Mesothelial cell of epicardium (in vitro differentiated cells): ENCODE measurements at places on chromosomes 6 and 20.

DNA sequence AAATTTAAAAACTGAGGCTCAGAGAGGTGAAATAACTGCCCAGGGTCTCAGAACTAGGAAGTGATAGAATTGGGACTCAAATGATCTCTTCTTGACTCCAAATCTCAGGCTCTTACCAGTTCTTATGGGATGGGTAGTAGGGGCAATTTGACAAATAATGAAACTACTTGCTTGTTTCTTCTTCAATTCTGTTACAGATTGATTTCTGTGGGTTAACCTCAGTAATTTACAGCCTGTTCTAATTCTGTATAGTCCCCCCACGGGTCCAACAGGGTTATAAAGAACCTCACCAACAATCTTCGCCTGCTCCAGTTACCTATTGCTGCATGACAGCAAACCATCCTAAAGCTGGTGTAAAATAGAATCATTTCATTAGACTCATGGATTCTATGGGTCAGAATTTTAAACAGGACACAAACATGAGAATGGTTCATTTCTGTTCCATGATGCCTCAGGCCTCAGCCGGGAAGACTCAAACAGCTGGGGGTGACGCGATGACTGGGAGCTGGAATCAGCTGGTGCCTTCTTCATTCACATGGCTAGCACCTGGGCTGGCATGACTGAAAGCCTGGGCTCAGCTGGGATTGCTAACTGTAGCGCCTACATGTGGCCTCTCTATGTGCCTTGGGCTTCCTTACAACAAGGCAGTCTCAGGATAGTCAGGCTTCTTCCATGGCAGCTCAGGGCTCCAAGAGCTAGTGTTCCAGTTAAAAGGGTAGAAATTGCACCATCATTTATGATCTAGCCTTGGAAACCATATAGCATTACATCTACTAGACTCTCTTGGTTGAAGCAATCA is 6.6 kb upstream of the WFDC2 start:
- no peak for DNase-seq

GRCh38 chr20:20658871-20659431 is 53.5 kb downstream of the RALGAPA2 start:
- DNase-seq: no peak

- no peak for DNase-seq
These were observed 6.0 kb upstream of the PTGIS start for GRCh38 chr20:49573900-49574416.

GRCh38 chr20:37218441-37218840 is 39.1 kb upstream of the MROH8 start:
- DNase-seq: no peak

DNA sequence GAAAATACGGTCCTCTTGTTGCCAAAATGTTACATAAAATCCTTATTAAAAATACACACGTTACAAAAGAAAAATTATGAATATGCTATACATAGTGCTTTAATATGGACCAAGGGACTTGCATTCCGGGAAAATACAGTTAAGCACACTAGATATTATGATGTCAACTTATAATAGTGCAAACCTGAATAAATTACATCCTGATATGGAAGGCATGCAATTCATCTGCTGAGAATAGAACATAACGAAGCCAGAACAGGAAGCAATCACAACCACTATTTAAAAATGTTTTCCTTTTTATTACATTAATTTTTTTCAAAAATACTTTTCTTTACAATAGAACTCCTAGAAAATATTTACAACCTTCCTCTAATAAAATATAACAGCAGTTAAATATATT is 7.8 kb upstream of the MRPS10 start:
- no peak for DNase-seq

- DNase-seq: no peak
These were observed 13.6 kb downstream of the FBXO30 start for GRCh38 chr6:145801021-145801420.

DNA sequence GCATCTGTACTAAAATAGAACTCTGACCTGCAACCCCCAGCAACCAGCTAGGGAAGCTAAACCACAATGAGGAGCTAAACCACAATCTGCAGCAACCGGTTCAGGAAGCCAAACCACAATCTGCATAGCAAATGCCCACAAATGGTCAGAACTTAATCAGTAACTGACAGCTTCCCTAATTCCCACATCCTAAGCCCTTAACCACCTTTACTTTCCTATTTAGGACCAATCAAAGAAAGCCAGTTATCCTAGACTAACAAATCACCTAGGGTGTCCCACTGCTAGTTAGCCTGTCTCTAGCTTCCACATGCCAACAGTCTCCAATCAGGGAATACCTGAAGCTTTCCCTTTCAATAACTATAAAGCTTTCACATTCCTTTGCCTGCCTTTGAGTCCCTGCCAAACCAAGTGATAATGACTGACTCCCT is 424.6 kb upstream of the PTCHD4 start:
- no peak for DNase-seq

- DNase-seq: no peak
These were observed 123.3 kb downstream of the ZFAND3 start for GRCh38 chr6:37942606-37943376.

GRCh38 chr20:21100578-21101452 is 5.3 kb downstream of the LINC00237 start:
- DNase-seq: no peak

- DNase-seq: no peak
These were observed 7.7 kb upstream of the C20orf203 start for GRCh38 chr20:32681175-32682084.

DNA sequence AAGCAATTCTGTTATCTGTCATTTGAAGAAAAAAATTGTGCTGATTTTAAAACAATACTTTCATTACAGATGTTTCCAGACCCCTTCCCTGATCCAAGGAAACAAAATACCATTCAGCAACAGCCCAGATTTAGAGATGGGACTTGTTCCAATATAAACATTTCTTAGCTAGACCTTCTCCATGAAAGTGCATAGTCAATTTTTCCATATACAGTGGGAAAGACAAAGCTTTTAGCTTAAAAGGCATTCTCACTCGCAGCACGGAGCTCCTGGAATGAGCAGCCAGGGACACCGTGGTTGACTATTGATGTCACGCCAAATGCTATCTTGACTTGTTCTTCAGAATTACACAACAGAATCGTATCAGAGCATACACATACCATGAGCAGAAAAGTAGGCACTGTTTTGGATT is 21.5 kb downstream of the LAMA4 start:
- DNase-seq: no peak

DNA sequence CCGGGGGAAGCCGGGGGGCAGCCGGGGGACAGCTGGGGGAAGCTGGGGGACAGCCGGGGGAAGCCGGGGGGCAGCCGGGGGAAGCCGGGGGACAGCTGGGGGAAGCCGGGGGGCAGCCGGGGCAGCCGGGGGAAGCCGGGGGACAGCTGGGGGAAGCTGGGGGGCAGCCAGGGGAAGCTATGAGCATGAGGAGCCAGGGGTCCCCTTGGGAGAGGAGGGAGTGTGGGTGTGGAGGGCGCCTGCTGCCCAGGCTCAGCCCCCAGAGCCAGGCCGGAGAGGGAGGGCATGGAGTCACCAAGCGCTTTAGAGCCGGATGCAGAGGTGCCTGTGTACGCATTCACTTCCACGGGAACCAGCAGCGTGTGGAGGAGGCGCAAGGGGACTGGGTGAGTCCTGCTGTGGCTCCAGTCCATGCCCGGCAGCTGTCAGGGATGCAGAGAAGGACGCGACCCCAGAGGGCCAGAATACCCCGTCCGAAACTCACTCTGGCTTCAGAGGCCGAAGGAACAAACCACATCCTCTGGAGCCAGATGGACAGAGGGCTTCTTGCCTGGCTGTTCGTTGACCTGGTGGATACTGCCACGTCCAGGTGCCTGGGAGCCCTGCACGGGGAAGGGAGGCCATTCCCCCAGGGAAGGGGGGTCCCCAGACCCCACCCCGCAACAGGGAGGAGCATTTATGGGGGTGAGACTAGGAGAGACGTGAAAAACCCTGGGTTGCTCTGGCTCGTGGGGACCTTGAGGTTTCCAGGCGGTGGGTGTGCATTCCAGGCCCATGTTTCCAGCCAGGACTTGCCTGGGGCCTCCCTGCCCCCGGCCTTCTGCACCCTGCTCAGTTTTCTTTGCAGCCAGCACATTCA is 26.5 kb upstream of the DACT2 start:
- DNase-seq: no peak

DNA sequence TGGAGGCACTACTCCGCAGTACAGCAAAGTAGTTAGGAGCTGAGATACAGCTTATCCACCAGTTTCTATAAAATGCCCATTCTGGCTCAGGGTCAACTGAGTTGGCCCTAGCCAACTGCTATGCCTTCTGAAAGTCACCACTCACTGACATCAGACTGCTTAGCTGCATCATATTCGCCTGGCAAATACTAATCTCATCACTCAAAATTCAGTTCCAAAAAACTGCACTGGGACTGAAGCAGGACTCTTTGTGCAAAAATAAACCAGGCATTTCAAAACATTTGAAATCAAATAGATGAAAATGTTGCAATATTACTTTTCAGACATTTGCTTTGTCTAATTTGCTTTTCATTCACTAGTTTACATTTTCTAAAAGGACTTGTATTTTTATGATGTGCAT is 230.0 kb downstream of the ALDH8A1 start:
- no peak for DNase-seq

DNA sequence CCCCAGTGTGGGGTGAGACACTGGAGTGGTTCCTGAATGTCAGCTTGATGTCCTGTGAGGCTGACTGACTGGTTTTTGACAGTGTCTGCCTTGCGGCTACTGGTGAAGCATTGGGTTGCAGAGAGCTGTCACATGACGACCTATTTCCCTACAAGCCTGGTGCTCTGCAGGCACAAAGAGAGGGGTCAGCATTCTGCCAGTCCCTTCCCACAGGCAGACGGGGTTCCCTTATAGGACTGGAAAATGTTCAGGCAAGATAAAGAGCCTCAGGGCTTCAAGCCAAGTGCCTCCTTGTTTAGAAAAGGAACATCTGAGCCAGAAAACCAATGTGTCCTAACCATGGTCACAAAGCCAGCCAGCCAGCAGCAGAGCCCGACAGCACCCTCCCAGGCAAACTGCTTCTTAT is 11.0 kb downstream of the LY86 start:
- DNase-seq: no peak

GRCh38 chr6:43034190-43034525 is 12.7 kb downstream of the RRP36 start:
- DNase-seq: no peak

- no peak for DNase-seq
These were observed 58.0 kb upstream of the MYO6 start for GRCh38 chr6:75691012-75691411.

DNA sequence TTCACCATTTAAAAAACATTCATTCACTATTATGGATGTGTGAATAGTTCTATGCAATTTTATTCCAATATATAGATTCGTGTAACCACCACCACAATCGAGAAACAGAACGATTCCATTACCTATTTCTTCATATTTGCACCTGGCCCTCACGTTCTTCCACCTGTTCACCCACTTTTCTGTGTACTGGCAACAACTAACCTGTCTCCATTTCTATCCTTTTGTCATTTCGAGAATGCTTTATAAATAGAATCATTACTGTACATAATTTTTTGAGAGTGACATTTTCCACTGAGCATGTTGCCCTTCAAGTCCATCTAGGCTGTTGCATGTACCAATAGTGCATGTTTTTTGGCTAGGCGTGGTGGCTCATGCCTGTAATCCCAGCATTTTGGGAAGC is 23.2 kb upstream of the STX11 start:
- no peak for DNase-seq

DNA sequence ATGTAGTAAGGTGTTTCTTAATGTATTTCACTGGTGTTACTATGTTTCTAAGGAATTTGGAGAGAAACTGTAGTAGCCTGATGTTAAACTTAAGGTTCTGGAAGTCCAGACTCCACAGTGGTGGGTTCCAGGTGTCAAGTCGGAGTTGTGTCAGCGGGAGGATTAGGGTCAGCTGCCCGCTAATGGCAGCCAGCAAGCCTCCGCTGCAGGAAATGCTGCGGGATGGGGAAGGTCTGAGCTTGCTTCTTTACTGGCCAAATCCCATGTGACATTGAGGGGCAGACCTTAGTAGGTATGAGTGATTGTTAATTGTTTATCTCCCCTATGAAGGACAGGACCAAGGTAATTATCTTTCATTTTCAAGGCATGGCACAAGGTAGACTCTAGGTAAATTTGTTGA is 3.7 kb upstream of the ARID1B start:
- no peak for DNase-seq

DNA sequence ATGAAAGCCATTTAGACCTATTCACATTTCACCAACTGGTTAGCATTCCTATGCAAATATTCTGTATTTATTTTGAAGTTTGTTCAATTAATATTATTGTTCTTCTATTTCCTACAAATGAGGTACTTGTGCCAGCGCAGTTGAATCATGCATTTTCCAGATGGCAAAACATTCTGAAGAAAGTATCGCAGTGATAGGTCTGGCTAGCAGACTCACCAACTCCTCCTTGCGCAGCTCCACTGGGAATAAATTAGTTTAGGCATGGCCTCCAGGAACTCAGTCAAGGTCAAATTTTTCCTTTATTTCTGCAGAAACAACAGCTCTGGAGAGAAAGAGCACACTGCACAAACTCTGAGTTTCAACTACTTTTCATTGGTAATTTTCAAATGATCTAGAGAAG is 437.7 kb downstream of the COL12A1 start:
- no peak for DNase-seq

DNA sequence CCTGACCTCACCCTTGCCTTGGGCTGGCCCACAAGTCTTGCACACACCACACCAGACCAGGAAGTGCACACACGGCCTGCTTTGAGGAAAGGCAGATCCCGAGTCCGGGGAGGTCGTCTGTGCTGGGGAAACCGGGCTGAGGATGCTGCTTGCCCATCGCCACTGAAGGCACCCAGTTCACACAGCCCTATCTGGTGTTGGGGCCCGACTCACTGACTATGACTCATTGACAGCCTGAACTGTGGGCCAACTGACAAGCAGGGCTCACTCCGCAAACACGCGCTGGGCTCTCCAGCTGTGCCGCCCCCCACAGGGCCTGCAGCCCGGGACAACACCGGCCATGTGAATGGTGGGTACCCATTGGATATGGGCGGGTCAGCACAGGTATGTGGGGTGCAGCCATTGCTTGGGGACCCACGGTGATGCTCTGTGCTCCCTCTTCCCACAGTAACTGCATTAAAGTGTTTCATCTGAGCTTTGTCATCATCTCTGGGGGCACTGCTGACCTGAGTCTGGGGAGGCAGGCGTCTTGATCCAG is 1.6 kb downstream of the SAMD10 start:
- no peak for DNase-seq

DNA sequence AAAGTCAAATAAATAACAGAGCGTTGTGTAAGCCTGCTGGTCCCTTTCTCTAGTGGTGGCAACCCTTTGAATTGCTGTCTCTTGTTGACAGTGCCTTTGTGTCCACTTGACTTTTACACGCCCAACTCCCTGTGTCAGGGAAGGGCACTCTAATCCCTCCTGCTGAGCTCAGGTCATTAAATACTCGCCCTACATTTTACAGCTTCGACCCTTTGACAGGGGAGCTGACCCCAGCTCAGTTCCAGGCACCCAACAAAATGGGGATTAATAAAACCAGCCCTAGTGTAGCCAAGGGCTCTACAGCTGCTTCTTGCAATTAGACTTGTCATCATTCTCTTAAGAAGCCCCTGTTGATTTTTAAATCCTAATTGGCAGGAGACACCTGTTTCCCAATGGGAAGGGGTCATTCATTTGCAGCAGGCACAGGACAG is 308.2 kb downstream of the EYA4 start:
- no peak for DNase-seq
